ENCODE measurements at places on chromosomes 4 and X.

DNA sequence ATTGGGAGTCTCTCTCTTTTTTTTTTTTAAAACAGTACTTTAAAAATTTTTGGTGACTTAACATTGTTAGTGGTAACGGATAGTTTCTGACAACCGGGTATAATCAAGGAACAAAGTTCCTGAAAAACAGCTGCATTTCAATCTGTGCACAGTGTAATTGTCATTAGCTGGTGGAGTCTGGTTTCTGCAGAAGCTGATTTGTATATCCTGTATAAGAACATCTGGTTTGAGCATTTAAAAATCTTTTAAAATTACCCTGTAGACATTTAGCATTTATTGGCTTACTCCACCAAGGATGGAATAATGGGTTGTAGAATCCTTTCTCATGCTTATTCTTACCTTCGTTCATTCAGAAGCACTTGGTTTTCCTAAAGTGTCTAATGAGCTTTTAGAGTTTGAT lies 11.2 kb downstream of the JADE1 start:
- DNase-seq, result no peak

- DNase-seq, result no peak
Observed at GRCh38 chr4:185912779-185913178, 100.8 kb upstream of the SORBS2 start.

- DNase-seq, result no peak
Observed at GRCh38 chrX:31200430-31200829, 128.6 kb upstream of the FTHL17 start.

DNA sequence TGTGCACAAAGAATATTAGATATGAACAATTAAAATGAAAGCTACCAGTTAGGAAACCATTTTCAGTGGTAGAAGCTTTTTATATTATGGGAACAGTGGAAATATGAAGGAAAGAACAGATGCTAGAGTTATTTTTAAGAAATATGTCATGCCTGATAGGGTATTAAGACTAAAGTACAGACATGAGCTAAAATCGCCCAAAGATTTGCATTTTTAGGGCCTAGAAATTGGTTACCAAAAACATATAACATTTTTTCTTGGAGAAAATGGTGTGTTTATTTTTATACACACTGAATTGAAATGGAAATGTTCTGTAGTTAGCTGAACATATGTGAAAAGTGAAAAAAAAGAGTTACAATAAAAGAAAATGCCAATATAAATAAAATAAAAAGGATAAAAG lies 441.9 kb downstream of the TLL1 start:
- DNase-seq, result no peak

- no peak for DNase-seq
Observed at GRCh38 chr4:77600521-77601451, 4.8 kb upstream of the CXCL13 start.

DNA sequence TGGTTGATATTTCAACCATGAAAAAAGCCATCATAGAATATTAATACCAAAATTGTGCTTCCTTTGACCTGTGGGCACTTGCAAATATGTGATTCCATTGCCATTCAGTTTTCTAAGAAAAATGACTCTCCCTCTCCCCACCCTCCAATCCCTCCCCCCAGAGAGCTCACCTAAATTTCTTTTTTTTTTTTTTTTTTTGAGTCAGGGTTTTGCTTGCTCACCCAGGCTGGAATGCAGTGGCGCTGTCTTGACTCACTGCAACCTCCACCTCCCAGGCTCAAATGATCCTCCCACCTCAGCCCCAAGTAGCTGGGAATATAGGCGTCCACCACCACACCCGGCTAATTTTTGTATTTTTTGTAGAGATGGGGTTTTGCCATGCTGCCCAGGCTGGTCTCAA lies 47.0 kb downstream of the SNX25 start:
- DNase-seq, result no peak

- no peak for DNase-seq
Observed at GRCh38 chrX:14670819-14671218, 141.5 kb downstream of the GLRA2 start.

GRCh38 chr4:106775636-106776035 lies 260.5 kb downstream of the DKK2 start:
- no peak for DNase-seq

DNA sequence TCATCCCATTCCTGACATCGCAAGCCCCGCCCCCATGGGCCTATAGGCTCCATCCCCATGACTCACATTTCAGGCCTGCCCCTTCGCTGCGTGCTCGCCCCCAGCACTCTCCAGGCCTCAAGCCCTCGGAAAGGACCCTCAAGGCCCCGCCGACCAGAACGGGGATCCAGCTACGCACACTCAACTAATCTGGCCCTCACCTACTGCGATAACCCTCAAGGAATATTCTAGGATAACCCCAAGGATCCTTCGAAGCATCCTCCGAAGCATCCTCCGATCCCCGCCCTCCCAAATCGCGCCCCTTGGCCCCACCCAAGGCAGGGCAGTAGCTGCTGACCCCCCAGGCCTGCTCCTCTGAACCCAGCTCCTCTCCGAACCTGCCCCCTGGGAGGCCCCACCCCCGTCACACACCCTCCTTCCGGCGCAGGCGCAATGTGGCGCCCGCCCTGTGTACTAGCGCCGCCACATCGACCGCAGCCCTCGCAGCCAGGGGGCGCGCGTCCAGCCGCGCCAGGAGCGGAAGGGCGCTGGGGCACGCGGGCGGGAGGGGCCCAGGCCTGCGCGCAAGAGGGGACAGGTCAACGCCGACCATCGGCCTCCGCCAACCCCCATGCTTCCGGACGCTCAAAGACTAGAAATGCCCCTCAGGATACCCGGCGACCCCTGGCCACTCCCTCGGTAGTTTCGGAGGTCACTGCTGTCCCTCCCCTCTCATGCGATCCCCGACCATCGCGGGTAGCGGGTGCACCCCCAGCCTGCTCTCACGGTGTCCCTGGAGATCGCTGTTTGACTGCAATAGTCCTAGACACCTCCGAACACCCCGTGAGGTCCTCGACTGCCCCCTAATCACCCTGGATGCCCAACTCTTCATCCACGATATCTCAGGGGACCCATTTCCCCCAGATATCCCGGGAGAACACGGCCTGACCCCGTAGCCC lies 6.4 kb upstream of the MAGIX start:
- DNase-seq, result peak; percentile 58

DNA sequence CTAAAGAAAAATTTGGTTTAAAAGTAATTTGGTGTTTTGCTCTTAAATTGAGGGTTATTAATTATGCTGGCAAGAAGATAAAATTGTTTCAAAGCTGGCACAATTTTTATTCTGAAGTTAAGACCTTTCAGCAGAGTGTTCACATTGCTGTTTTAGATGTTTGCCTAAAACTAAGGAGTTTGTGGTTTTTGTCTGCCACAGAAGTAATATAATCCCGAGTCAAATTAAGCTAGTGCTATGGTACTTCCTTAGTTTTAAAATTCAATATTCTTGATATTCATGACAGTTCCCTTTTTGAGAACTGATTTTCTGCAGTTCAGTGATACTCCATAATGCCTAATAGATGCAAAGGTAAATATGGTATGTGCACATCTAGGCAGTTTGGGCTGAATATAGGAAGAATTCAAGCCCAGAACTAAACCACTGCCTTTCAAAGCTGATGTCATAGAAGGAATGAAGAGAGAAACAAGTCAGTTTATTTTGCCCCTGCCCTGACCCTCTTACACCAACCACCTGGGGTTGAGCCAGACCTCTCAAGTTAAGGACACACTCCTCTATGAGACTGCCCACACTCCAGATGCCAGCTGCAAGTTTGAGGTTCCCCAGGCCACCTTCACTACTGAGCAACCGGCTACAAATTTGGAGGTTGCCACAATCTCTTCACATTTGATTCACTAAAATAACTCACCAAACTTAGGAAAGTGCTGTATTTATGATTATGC lies 32.1 kb upstream of the VEGFC start:
- no peak for DNase-seq

DNA sequence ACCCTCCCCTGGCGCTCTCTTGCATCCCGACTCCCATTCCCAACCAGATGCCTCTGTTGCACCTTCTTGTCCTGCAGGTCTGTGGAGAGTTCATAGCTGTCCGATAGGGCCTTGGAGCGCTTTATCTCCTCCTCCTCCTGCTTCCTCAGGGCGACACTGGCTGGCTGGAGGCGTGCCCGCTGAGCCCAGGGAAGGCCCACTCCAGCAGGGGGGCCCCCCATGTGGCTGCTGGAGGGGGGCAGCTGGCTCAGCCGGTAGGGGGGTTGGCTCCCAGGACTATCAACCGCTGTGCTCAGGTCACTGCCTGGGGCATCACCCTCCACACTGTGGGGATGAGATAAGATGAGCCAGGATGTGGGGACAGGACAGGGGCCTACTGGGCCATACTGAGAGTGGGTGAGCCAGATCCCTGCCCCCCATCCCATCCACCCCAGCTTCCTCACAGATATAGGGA lies 25.6 kb downstream of the IQSEC2 start:
- DNase-seq, result no peak

DNA sequence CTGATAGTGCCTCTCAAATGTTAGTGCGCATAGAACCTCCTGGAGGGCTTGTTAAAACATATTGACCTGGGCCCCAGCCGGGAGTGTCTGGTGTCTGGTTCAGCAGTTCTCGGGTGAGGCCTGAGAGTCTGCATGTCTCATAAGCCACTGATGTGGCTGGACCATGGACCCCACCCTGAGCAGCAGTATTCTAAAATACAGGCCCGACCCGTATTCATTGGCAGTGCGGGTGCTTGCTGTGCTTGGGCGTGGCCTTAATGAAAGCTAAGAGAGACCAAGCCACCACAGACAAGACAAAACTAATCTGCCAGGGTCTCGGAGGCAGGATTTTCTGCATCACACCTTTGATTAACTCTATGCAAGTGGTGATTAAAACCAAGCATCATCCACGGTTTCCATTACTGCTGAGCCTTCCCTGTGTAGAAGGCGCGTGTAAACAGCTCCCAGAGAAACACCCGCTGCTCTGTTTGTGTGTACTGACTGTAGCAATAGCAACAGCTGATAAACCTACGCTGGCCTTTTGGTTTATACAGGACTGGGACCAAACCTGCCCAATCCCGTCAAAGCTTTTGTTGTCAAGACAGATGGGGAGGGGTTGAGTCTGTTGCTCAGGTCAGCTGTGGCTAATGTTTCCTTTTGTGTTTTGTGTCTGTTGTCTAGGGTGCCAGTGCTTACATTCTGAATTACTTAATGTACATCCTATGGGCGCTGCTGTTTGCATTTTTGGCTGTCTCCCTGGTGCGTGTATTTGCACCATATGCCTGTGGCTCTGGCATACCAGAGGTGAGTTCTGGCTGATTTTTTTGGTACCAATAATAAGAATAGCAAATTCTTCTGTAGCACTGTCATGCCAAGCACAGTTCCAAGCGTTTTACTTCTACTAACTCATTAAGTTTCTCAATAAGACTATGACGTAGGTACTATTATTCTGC lies 40.8 kb downstream of the CLCN4 start:
- no peak for DNase-seq
